ENCODE measurements at places on chromosomes 7 and 10. TPM values are rescaled to one million over a fixed set of nuclear protein-coding genes. Genes with fewer than 3 reads are reported as not detected.

The MUC12 gene
- not detected for total RNA-seq

The GRID2IP gene
- not detected for total RNA-seq

The LRRD1 gene
- under 0.01 TPM for total RNA-seq

The CHST3 gene
- total RNA-seq, result 4.6 TPM

The PPP1R3C gene
- 0.13 TPM for total RNA-seq

The ARHGEF5 gene
- 0.38 TPM for total RNA-seq
